Right ventricle myocardium inferior (tissue), 1 donor: ENCODE measurements at places on chromosomes 11 and 22. TPM values are rescaled to one million over a fixed set of nuclear protein-coding genes. Genes with fewer than 3 reads are reported as not detected.

DNA sequence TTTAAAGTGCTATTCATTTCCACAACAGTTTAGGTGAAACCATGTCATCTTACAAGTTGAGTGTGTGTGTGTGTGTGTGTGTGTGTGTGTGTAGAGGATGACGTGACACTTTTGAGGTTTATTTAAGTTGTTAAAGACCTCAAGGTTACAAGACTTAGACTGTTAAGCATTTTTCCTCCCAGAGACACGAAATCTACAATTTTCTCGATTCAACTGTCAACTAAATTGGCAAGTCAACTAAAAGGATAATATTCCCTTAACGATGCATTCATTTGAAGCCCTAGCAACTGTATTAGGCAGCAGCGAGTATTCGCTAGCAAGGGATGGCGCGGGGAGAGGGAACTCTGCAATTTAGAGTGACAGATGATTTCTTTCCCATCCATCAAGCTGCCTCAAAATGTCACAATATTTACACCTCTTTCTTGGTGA, 17.6 kb upstream of the BDNF start:
- no peak for DNase-seq

GRCh38 chr11:31643857-31644256, 134.3 kb downstream of the ELP4 start:
- no peak for DNase-seq

DNA sequence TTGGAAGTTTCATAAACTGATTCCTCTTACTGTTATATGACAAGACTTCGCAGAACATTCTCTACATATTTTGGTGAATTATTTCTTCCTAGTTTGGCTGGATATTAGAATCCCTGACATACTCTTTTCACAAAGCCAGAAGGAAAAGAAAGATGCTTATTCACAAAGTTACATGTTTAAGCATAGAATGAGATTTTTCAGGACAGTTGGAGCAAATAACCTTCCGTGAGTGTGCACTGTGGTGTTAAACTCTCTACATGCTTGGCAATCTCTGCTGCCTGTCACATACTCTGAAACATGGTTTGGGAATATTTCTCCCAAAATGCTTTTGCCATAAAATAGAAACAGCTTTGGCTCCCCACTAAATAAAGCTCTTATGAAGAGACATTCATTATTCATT, 230.0 kb upstream of the MTNR1B start:
- DNase-seq = no peak

DNA sequence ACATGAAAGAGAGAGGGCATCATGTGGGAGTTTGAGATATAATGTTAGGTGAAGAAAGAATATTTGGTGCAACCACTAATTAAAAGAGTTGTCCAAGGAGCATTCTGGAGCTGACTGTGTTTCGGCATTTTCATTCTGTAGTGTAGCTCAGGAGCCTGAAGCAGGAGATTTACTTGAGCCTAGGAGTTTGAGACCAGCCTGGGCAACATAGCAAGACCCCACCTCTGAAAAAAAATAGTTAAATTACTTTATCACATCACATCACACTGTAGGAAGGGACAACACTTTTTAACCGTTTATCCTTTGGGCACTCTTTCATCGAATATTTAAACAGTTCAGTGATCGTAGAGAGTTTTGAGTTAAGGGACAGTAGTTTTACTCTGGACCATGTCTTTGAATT, 50.3 kb upstream of the SLC25A18 start:
- DNase-seq = no peak

GRCh38 chr11:85464283-85464682, 162.9 kb downstream of the DLG2 start:
- no peak for DNase-seq

DNA sequence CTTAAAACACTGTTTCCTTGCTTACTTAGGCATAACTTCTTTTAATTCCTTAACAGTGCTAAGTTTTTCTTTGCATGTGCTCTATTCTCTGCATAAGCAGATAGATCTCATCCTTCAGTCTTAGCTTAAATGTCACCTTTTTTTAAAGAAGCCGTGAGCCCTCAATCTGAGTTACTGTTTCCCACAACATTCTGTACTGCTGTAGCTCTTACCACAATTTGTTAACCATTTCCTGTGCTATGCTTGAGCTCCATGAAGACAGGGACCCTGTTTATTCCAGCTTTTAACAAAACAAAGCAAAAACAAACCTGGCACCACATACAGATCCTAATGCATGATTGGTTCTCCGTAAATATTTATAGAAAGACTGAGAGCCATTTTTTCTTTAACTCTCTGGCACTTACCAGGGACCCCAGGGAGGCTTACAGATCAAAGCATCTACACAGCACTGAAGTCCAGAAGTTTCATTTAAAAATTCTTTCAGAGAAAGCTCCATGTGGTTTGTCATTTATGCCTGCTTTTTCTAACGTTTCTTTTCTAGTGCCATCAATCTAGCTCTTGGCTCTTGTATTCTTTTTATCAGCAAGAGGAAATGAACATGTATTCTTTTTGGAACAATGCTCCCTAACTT, 74.9 kb downstream of the DYNC2H1 start:
- no peak for DNase-seq

DNA sequence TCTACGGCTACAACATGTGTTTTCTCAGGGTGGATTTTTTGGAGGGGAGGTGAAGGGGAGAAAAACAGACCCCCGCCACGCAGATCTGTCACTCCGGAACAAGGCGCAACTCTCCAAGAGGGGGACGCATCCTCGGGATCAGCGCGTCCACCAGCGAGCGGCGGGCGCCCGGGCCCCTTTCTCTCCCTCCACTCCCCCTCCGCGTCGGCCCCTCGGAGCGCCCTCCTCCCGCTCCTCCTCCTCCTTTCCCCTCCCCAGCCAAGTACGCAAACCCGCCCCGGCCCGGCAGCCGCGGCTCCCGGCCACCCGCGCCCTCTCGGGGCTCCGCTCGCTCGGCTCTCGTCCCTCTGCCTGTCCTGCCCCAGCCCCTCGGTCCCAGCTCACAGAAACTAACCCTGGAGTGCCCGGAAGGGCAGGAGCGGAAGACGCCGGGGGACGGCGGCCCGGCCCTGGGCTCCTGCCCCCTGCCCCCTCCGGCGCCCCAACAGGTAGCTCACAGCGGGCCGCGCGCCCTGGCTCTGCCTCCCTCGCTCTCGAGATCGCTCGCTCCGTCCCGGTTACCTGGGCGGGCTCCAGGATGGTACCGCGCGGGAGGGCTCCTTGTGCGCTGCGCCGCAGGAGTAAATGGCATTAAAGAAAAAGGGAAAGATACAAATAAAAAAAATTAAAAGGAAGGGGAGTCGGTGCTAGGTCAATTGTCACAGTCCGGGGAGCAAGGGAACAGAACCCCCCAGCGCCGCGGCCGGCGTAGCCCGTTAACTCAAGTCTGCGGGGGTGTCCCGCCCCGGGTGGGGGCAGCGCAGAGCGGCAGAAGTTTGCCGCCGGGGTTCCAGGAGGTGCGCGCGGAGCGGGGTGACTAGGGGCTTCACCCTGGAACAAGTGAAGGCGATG, 131.4 kb upstream of the C11orf58 start:
- DNase-seq = peak; percentile 76

GRCh38 chr11:58625086-58625485, 2.6 kb downstream of the CNTF start:
- no peak for DNase-seq

- no peak for DNase-seq
These were observed 6.7 kb downstream of the HDHD5 start for GRCh38 chr22:17152340-17152739.

DNA sequence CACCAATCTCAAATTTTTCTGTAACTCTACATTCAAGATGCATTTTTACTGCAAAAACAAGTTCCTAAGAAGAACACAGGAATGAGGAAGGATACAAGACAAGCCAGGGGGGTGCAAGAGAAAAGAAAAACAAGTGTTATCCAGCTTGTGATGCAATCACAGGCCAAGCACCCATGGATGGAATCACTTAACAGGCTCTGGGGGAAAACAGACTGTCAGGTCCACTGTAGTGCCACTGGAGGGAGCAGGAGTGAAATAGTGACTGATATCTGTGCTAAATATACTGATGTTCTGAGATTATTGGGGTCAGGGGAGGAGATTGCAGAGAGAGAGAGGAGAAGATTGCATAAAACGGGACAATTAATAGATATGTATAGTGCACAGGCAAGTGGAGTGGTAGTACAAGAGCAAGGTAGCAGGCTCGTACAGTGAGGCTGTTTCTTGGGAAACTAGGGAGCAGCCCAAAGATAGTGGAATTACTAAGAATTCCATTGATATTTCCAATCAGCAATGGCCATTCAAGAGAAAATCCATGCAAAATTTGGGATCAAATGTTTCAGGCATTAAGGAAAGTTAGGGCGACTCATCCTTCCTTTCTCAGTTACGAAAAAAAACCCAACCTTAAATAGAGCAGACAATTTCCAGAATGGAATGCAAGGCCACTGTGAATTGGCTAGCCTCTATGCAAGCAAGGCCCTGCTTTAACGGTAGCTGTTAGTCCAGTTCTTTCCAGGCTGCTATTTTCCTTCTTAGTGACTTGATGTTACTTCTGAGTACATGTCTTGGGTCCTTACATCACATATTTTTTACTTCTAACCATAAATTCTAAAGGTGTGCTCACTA, 52.2 kb upstream of the CEP126 start:
- no peak for DNase-seq

Gene SRSF8
- total RNA-seq = 22.8 TPM

Gene MCHR1
- 1.2 TPM for total RNA-seq

Gene CLDN5
- total RNA-seq = 29.9 TPM

Gene TRIM49
- not detected for total RNA-seq

Gene ACR
- 0.27 TPM for total RNA-seq

Gene EHF
- 2.9 TPM for total RNA-seq

Gene FGF4
- not detected for total RNA-seq

Gene PLAAT4
- 36.1 TPM for total RNA-seq

Gene IGLL1
- total RNA-seq = not detected
